ENCODE measurements at places on chromosomes 3 and 15.

DNA sequence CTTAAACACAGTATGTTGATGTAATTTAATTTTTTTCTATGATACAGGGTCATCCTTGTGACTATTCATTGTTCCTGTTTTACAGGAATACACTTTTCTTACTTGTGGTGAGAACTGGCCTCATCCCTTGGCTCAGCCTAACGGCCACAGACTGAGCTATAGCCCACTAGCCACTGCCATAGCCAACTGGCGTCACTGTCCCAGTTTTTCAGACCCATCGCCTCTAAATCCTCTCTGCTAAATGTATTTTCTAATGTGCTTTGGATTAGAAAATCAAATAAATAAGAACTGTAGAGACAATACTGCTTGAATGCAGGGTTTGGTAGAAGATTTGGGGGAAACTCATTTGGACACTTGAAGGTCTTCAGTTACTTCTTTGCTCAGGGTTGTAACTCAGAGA is 113.1 kb downstream of the TIGIT start:
- no peak for DNase-seq

DNA sequence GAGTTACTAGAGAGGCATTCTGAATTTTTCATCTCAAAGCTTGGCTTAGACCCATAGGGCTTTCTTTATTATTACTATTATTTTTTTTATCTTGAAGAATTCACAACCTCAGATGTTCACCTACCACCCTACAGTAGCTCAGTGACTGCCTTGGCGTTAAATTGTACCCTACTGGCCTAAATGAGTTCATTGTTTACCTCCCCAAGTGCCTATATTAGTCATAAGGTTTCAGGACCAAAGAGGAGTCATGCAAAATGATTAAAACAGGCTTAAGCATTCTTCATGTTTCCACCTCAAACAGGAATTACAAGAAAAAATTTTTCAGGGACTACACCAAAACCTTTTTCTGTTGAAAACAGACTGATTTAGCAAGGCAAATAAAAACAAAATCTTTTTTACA is 751.5 kb downstream of the SQOR start:
- no peak for DNase-seq

DNA sequence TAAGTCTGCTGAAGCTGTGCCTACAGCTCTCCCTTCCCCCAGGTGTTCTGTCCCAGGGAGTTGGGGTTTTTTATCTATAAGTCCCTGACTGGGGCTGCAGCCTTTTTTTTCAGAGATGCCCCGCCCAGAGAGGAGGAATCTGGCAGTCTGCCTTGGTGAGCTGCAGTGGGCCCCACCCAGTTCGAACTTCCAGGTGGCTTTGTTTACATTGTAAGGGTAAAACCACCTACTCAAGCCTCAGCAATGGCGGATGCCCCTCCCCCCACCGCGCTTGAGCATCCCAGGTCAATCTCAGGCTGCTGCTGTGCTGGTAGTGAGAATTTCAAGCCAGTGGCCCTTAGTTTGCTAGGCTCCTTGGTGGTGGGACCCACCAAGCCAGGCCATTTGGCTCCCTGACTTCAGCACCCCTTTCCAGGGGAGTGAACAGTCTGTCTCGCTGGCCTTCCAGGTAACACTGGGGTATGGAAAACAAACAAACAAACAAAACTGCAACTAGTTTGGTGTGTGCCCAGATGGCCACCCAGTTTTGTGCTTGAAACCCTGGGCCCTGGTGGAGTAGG is 189.4 kb downstream of the MFSD1 start:
- no peak for DNase-seq

DNA sequence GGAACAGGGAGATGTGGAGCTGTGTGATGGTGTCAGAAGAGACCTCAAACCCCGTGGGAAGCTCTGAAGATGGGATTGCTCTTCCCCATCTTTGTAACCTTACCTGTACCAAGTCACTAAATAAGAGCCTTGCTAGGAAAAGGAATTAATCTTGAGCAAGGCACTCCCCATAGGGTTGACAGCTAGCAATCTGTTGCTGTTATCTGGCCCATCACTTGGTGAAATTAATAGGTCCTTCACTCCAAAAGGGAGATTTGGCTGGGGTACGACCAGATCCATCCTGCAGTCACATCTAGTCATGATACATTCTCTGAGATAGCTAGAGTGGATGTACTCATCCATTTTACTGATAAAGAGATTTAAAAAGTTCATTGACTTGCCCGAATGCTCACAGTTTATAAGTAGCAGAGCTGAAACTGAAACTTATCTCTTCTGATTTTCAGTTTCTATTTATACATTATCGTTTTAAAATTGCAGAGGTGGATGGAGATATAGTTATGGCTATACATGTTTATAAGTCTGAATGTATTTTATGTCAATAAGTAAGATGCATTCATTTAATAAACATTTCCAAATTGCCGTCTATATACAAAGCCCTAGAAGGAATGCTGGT is 299.1 kb upstream of the MCTP2 start:
- DNase-seq = no peak

DNA sequence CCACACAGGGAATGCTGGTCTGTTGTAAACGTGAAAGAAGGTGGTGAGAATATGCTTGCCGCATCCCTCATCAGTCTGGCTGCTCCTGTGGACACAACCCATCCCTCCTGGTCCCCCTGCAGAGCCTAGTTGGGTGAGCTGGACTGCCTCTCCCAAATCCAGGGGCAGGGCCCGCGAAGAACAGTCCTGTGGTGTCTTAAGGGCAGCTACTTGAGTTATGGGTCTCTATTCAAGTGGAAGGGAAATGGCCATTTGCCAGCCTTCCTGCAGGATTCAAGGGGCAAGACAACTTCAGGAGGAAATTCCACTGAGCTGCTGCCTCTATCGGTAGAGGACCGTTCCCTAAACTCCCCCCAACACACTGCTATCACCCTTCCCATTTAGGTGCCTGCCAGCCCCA is 98.9 kb downstream of the IQSEC1 start:
- DNase-seq = no peak

GRCh38 chr3:159029306-159030026 is 227.6 kb downstream of the MFSD1 start:
- no peak for DNase-seq

DNA sequence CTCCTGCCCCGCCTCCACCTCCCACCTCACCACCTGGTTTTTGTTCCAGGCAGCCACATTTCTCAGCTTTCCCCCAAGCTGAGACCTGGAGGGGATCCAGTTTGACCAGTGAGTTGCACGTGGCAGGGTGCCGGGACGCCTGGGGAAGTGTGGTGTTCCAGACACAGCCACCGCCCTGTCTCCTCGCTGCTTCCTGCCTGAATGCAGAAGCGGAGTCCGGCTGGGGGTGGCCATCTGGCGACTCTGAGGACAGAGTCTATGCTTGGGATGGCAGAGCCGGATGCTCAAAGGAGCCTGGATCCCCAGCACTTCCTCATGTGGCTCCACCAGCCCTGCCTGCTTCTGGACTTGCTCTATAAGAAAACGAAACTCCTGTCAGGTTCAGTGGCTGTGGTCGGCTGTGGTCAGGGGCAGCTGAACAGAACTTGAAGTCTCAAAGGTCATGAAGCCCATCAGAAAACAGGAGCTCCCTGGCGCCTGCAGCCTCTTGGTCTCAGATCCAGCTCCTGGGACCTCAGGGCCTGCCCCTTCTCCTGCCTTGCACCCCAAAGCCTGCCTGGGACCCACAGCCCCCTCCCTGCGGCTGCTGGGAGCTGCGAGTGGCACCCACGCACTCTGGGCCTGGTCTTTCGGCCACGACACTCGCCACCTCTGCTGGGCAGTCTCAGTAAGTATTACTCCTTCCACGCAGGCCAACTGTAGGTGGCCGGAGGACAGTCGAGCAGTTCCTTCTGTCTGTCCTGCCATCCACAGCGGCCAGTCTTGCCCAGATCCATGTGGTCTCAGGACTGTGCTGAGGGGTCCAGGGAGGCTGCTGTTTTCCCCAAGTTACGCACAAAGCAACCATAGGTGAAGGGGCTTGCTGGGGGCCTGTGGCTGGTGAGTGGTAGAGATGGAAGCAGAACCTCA is 112.8 kb upstream of the MEF2A start:
- DNase-seq = peak; percentile 95

GRCh38 chr15:73125219-73125618 is 73.0 kb downstream of the NEO1 start:
- DNase-seq = no peak

DNA sequence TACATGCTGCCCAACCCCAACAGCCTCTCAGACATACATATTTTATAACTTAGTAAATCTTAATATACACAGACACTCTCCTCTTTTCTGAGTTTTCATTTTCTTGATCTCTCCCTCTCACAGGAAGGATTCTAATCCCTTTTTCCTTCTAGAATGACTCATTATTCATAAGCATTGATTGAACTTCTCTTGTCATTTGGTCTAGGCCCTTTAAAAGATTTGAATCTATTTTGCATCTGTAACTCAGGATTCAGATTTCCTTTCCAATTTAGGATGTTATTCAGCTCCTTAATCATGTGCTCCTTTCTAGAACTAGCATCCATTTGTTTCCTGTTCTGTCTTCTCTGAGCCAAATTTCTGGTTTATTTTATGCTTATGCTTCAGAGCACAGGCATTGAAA is 624.5 kb upstream of the SGO1 start:
- no peak for DNase-seq

- no peak for DNase-seq
These were observed 59.5 kb upstream of the BCL6 start for GRCh38 chr3:187804745-187805121.

- no peak for DNase-seq
These were observed 16.3 kb downstream of the PLXNB1 start for GRCh38 chr3:48413611-48414010.

DNA sequence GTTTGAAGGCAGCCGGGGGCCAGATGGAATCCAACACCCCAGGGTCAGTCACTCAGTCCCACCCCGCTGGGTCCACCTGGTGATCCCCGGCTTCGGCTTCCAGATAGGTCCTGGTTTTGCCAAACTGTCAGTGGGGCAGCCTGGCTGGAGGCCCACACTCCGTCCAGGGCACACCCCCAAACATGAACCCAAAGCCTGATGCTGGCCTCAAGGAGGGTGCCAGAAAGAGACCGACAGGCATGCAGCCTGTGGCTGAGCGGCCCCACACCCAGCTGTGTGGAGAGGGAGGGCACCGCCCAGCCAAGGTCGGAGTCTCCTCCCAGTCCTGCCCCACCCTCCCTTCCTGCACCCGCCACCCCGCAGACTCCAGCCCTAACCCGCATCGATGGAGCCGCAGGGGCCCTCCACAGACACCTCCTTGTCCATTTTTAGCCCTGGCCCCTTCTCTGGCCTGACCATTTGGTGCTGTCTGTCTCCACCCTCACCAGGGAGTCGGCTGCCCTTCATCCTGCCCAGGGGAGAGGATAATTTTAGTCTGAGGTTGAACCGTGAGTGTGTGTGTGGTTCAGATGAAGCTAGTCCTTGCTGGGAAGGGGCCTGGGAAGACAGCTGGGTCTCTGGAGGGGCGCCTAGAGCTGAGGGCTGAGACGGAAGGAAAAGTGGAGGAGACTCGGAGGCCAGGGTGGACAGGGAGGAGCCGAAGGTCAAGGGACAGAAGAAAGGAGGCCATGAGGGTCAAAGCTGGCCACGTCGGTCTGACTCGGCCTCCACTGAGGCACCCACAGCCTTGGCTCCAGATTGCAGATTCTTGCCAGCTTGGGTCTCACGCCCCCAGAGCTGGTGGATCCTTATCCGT is 23.1 kb downstream of the TNK2 start:
- no peak for DNase-seq

GRCh38 chr3:45923755-45924154 is 19.5 kb upstream of the CXCR6 start:
- no peak for DNase-seq

DNA sequence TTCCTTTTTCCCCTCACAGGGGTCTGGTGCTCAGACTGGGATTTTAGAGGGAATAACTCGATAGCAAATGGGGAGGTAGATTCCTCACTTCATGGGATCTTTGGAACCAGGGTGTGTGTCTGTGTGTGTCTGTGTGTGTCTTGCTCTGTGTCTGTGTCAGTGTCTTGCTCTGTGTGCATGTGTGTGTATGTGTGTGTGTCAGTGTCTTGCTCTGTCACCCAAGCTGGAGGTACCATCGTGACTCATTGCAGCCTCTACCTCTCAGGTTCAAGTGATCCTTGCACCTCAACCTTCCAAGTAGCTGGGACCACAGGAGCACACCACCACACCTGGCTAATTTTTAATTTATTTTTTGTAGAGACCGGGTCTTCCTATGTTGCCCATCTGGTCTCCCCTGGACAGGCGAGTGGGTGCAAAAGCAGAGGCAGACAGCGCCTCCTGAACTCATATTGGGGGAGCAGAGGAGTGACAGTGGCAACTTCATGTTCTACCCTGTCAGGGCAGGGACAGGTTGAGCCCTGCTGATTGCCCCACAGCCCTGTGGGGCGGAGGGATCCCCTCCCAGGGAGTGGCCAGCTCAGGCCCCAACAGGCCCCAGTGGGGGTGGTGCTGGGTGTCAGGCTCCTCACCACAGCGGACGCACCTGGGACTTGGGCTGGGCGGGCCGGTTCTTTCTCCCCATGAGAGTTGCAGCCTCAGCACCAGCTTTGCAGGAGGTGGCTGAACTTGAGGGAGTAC is 10.4 kb upstream of the SEMA4B start:
- DNase-seq = no peak

DNA sequence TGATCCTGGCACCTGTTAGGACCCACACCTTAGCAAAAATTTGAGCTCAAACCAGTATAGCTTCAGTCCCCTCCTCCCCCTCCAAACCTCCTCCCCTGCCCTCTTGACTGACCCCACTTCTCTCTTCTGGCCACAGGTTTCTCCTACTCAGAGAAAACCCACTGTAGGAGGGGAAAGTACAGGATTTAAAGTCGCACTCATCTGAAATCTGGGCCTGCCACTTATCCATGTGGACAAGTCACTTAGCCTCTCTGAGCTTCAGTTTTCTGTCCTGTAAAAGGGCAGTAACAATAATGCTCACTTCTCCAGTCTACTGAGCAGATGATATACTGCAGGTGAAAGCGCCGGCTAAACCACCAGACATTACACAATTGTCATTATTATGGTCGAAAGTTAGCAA is 142.7 kb downstream of the MEGF11 start:
- no peak for DNase-seq

- DNase-seq = no peak
These were observed 121.0 kb upstream of the PRTG start for GRCh38 chr15:55863911-55864310.

- no peak for DNase-seq
These were observed 160.0 kb upstream of the PRICKLE2 start for GRCh38 chr3:64385277-64385676.

DNA sequence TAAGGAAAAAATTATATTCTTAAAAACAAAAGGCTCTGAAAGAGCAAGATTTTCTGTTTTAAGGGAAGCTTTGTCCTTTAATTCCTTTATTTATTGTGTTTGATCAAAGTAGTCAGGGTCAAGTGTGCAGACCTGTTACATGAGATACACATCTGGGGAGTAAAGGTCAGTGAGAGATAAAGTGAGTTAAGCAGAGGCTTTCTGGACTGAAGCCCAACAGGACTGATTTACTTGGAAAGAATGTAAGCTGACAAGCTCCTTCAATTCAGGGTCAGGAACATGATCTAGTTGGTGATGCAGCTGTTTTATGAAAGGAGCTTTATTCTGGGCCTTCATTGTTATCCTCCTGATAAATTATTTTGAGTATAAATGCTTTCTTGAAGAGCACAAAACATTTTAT is 20.7 kb upstream of the OTOL1 start:
- DNase-seq = no peak

Data from vagina (tissue), 2 donors.